ENCODE measurements at places on chromosomes 4 and X.

GRCh38 chr4:17280261-17281018 lies 231.4 kb downstream of the QDPR start:
- DNase-seq = no peak

DNA sequence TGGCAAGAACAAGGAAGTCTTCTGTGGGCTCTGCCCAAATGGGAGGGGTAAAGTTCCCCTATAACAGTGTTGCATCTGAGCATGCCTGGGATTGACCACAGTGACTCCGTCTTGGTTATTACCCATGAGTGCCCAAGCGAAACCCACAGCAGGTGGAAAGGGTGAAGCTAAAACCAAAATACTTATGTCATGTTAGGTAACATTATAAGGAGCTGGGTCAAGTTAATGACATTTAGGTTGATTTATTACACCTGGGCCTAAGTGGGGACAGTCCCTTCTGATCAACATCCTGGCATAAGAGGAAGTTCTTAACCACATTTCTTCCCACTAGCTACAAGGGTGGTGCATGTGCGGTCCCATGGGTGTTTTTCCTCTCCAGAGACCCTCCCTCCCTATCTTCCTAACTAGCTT lies 1.3 kb upstream of the ZNF732 start:
- DNase-seq = peak; percentile 67

DNA sequence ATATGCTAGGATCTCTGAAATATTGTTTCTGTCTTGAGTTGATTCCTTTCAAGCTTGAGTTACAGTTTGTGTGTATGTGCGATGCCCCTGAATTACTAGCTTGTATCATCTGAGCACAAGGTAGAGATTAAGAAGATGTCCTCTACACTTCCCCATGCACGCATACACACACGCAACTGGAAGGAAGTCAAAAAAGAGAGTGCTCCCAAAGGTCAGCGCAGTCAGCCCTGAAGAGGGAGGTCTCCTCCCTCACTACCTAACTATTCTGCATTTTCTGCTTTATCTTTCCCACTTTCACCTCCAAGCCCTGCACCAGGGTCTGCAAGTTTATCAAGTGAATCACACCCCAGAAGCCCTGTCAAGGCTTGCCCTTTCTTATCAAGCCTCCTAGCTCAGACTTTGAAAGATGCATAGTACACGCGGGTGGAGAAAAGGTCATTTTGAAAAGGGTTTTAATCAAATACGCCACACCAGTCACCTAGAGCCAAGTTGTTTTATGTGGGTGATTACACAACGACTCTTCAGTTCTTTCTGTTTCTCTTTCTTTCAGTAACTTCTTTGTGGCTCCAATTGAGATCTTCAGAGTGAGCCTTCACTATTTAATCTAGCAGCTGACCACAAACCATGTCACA lies 127.7 kb downstream of the ASB9 start:
- DNase-seq = no peak

DNA sequence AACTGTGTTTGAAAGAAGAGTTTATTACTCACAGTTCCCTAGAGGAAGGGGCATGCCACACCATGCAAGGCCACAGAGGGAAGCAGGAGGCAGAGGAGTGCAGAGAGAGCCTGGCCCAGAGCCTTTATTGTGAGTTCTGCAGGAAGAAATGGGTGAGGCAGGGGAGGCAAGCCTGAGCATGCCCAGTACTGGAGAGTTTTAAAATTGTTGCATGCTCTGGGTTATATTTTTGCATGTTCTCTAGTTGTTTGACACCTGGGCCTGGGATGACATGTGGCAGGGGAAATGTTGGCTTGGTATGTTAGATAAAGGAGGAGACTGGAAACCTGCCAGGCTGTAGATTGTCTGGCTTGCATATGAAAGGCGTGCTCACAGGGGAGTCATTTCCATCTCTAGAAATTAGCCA lies 19.7 kb upstream of the CRMP1 start:
- DNase-seq = no peak

GRCh38 chr4:83009529-83009928 lies 1.1 kb downstream of the LIN54 start:
- no peak for DNase-seq

DNA sequence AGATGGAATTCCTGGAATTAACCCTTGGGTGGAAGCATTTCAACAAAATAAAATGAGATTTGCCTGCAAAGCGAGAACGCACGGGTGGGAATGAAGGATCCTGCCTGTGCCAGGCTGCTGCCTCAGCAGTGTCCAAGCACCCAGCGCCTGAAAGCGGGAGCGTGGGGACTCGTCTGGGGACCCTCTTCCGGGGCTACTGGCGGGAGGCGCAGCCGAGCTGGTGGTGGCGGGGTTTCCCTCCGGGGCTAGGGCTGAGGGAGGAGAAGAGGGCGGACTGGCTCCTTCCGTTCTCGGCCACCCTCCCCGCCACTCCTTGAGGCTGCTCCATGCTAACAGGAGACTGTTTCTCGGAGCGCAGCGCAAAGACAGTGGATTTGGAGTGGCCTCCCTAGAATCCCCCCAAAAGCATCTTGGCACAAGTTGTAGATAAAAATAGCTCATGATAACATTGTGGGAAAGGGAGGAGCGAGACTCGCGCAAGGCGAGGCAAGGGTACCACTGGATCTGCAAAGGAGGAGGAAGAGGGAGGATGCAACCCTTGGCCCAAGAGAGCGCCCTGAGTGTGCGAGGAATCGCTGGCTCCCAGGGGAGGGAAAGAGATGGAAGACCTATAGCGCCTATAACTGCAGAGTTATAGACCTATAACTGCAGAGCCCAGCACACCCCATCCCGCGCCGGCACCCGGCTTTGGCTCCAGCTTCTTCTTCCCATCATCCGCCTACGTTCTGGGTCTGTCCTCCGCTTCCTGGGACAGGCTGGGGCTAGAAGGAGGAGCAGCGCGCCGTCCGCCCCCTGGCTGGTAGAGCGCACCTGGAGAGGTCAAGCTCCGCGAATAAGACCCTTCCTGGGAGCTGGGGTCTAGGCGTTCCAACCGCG lies 1.3 kb downstream of the HS3ST1 start:
- no peak for DNase-seq

DNA sequence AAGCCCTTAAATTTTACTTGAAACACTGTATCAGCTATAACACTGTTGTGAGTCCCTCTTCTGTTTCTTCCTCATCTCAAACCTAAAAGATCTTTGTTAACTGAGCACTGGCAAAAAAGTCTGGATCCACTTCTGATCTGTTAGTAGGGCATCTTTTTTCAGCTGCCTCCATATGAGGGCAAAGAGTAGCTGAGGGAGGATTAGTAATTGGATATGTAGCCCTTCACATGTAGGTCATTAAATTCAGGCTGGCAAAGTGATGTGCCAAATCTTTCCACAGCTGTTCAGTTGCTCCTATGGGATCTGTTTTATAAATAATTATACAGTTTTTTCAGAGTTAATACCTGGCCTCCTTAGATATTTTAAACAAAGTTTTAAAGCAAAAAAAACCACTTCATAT lies 1.1 kb upstream of the TRMT10A start:
- no peak for DNase-seq

DNA sequence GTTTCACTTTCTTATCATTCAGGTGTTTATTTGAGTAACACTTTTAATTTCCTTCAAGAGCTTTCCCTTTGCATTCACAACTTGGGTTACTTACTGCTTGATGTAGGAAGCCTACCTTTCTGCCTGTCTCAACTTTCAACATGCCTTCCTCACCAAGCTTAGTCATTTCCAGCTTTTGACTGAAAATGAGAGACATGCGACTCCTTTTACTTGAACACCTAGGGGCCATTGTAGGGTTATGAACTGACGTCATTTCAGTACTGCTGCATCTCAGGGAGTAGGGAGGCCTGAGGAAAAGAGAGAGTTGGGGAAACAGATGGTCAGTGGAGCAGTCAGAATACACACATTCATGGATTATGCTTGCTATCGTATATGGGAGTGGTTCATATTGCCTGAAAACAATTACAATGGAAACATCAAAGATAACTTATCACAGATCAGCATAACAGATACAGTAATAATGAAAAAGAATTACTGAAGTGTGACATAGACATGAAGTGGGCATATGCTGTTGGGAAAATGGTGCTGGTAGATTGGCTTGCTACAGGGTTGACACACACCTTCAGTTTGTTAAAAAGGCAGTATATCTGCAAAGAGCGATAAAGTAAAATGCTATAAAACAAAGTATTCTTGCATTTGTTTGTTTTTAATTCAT lies 25.7 kb downstream of the USP53 start:
- no peak for DNase-seq

GRCh38 chr4:8156617-8157016 lies 2.0 kb downstream of the ABLIM2 start:
- DNase-seq = no peak

- DNase-seq = no peak
Observed at GRCh38 chr4:149728444-149728843, 87.2 kb downstream of the IQCM start.

DNA sequence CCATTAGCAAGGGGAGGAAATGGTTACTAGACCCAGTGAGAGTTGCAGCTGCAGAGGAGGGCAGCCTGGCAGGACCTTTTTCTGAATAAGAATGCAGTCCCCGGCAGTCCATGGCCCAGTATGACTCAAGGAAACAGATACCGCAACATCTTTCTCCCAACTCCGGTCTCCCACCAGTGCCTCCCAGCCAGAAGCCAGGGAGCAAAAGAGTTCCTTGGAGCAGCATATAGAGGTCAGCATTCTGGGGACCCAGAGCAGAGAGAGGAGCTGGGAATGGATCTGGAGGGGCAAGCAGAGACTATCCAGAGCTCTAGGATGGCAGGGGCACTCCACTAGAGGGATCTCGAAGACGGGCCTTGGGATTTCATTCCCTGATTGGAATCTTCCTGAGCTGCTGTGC lies 339.2 kb upstream of the AADAT start:
- DNase-seq = no peak

GRCh38 chr4:1762264-1763010 lies 30.7 kb upstream of the FGFR3 start:
- DNase-seq = no peak

- DNase-seq = no peak
Observed at GRCh38 chr4:79613269-79613935, 205.4 kb upstream of the GK2 start.
